8988T (cell line): ENCODE measurements at places on chromosomes 7 and 10.

- no peak for DNase-seq
These were observed 105.7 kb upstream of the FAM20C start for GRCh38 chr7:86629-87028.

DNA sequence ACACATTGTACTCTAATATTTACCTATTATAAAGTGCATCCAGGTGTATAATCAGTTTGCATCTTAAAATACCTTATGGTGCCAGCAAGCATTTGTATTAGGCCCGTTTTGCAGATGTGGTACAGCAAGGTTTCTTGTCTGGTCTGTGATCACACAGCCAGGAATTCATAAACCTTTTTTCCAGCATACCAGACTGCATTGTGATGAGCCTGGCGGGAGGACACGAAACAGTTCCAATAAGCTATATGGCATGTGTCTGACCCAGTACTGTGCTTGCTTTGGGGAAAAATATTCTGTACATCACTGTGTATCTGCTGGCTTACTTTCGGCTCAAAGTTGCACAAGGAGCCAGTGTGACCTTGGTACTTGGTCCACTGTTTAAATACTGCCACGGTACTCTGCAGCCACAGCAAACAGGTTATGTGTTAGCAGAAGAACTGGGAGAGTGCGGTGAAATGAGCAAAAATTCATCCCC is 36.3 kb downstream of the CHN2 start:
- DNase-seq = no peak

DNA sequence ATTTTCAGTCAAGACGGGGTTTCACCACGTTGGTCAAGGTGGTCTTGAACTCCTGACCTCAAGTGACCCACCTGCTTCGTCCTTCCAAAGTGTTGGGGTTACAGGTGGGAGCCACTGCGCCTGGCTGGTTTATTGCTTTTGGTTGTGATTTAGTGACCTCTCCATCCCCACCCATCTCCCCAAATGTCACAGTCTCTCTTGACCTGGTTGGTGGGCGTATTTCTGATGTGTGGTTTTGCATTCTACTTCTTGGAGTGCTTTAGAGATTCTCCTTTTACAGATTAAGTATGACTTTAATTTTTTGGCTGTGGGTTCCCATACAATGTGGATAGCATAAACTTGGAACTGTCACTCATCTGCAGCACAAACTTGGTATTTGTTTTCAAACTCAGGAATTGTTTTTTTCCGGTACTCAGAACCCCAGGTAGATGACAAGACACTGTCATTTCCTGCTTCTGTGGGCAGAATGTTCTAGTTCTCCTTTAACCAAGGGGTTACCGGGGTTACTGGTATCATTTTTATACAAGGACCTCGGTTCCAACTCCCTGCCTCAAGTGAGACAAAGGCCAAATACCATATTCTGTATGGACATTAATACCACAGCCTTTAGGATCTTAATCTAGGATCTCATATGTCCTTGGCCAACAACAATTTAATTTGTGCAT is 50.5 kb downstream of the MRC1 start:
- DNase-seq = no peak

GRCh38 chr7:24057243-24057642 is 226.7 kb upstream of the NPY start:
- no peak for DNase-seq

GRCh38 chr7:71096351-71096750 is 35.6 kb upstream of the GALNT17 start:
- no peak for DNase-seq
